ENCODE measurements at places on chromosomes 12 and 14. TPM values are rescaled to one million over a fixed set of nuclear protein-coding genes. Genes with fewer than 3 reads are reported as not detected.

The CYP27B1 gene
- 2.0 TPM for total RNA-seq

The AHNAK2 gene
- total RNA-seq: 0.07 TPM

The TSPAN11 gene
- total RNA-seq: not detected

The GLIPR1 gene
- 21.8 TPM for total RNA-seq

The NOXRED1 gene
- total RNA-seq: 0.36 TPM

The KRT73 gene
- total RNA-seq: 3.7 TPM

The NOVA1 gene
- total RNA-seq: not detected

The CCDC177 gene
- total RNA-seq: not detected

The SPTB gene
- 0.05 TPM for total RNA-seq

The KRT78 gene
- total RNA-seq: not detected

The UTP20 gene
- total RNA-seq: 11.3 TPM

The PPP2R5E gene
- 38.9 TPM for total RNA-seq

The SYNE2 gene
- total RNA-seq: 175 TPM

The CEBPE gene
- total RNA-seq: 1.0 TPM

The CAPS2 gene
- 2.3 TPM for total RNA-seq

The ERBB3 gene
- total RNA-seq: 2.1 TPM

The CD69 gene
- 152 TPM for total RNA-seq

The PIANP gene
- not detected for total RNA-seq
